ENCODE measurements at places on chromosomes 3 and 15.

DNA sequence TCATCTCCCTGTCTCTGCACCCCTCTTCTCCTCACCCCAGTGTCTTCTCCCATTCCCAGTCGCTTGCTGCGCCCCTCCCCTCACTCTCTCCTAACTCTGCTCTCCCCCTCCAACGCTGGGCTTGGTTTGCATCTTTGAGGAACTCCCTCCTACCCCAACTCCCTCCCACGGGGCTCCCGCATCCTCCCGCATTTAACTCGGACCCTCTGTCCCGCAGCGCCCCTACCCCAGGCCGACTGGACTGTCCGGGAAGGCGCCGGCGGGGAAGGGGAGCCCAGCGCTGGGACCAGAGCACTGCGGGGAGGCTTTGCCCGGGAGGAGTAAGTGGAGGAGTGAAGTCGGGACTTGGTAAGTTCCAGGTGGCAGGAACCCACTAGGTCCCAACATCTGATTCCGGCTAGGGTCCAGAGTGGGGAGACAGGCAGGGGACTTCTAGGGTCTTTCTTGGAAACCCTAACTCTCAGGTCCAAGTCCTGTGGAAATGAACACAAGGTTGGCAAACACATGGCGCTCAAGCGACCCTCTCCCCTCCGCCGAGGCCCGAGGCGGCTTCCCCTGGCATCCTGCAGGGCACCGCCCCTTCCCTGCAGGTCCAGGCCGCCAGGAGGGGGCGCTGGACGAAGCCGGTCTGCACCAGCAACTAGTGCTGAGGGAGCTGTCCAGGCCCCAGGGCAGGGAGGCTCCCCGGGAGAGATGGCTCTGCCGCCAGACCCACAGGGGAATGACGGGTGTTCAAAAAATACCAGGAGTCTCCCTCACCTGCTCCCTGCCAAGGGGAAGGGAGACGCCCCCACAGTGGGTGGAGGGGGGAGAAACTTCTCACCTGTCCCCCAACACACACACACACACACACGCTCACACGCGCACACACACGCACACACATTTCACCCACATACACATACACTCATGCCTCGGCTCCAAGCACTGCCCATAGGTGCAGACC, 53.2 kb downstream of the LHFPL4 start:
- DNase-seq: peak; percentile 56

DNA sequence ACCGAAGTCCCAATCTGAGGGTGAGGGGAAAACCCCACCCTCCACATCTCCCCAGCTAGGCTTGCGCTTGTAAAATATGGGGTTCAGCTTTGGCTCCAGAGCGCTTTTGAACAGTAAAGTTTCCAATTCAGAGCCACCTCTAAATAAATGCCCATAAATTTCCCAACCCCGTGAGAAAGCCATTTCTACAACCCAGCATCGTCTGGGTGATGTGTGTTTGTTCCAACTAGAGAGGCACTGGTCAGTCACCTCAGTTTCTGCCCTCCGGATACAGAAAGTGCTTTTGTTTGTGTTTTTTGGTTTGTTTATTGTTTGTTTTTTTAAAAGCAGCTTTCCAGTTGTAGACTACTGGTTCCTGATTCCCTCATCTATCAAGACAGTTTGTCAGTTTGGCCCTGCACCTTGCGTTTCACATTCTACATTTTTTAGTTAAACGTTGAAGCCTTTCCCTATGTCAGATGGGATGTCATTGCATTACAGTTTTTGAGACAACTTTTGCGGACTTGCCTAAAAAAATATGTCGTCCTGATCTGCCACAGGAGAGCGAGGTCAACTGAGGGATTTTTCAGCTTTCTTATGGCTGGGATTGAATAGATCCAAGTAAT, 15.0 kb upstream of the SOX2 start:
- DNase-seq: no peak

GRCh38 chr3:124965413-124965812, 30.9 kb upstream of the MUC13 start:
- DNase-seq: no peak

- no peak for DNase-seq
Observed at GRCh38 chr3:4138786-4139431, 164.3 kb upstream of the SETMAR start.

DNA sequence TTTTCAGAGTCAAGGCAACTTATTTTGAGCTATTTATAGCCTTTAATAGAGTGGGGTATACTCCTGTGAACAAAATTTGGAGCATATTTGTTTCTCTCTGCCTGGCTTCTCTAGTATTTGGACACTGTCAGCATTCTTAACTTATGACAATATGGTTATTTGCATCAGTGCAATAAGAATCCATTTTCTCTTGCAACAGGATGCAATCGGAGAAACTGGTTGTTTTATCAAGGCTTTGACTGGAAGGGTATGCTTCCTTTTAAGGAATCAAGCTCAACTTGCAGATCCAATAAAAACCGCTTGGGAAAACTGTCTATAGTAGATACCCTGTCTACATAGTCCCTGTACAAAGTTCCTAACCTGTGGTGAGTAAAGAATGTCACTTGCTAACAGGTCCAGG, 106.7 kb downstream of the DPH6 start:
- DNase-seq: no peak

GRCh38 chr3:98745718-98746117, 17.4 kb upstream of the ST3GAL6 start:
- DNase-seq: no peak

- no peak for DNase-seq
Observed at GRCh38 chr3:98388147-98388546, 2.3 kb upstream of the OR5K3 start.

DNA sequence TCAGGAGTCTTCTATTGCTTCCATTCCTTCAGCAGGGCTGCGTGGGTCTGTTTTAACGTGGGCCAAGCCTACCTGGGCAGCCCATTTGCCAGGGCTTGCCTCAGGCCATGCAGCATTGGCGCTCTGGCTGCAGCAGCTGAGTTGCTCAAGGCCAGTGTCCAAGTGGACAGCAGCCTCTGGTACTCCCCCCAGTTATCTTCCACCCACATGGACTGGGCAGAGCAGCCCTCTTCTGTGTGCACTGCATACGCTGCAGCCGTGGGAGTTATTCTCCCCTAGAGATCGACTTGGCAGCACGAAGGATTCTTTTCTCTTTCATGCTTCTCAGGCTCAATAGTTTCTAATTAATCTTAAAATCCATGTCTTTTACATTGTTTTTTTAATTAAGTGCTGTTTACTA, 6.9 kb upstream of the CAPN3 start:
- DNase-seq: no peak
